ENCODE measurements at places on chromosomes 2 and 18. TPM values are rescaled to one million over a fixed set of nuclear protein-coding genes. Genes with fewer than 3 reads are reported as not detected.

ACOXL gene
- total RNA-seq, result not detected

DNA sequence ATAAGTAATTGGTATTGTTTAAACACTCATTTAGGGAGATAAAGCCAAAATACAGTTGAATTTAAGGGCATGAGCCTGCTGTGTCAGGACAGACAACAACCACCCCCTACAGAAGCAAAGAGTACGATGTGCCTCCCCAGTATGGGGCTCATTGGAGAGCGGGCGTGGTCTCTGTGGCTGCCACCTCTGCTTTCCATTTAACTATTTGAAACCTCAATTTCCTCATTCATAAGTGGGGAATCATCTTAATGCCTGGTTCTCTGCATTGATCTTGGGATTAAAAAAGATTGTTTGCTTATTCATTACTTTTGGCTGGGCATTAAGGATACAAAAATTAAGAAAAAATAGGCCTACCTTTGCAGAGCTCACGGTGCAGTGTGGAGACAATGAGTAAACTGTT is 21.4 kb downstream of the KCNS3 start:
- no peak for DNase-seq

RPE gene
- total RNA-seq, result 68.0 TPM

GRCh38 chr18:77478646-77479442 is 229.2 kb downstream of the GALR1 start:
- no peak for DNase-seq

CFC1 gene
- total RNA-seq, result not detected

GRCh38 chr2:219736209-219736608 is 108.8 kb downstream of the SLC4A3 start:
- DNase-seq, result peak; percentile 95

All from osteoblast (primary cell).